ENCODE measurements at places on chromosomes 6 and 20.

DNA sequence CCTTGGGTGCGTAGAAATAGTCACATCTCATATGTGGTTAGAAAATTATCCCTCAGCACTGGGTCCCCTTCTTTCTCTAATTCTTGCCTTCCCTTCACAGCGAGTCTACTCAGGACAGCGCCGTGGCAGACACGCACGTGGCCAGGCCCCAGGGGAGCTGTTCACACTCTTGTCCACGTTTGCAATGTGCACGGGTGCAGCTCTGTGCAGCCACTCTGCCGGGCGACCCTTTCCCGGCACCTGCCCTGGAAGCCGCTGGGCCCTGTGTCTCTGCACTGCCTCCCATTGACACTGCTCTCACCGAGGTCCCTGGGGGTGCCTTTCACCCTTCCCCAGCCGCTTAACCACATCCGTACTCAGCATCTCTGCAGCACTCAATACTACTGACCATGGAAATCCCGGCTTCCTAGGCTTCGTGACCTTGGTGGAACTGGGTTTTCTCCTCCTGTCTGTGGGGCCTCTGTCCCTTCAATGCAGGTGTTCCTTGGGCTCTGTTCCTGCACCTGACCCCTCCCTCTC lies 104.9 kb downstream of the DACT2 start:
- DNase-seq: no peak

DNA sequence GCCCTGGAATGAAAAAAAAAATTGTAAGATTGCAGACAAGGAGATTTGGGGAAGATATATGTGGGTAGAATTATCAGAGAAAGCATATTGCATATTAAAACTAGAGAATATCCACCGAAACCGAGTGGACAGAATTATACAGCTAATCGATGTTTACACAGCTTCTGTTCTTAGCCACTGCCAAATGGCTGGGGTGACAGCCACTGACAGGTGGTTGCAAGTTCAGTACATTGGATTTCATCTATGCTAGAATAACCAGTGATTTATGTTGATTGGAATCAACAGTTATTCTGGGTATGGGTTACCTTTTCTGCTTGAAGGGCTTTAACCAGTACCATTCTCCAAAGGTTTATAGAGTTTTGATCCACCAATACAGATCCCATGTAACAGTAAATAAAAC lies 48.4 kb upstream of the THEMIS start:
- DNase-seq: no peak

- no peak for DNase-seq
Measured at GRCh38 chr6:16199804-16200203, 38.6 kb upstream of the GMPR start.

DNA sequence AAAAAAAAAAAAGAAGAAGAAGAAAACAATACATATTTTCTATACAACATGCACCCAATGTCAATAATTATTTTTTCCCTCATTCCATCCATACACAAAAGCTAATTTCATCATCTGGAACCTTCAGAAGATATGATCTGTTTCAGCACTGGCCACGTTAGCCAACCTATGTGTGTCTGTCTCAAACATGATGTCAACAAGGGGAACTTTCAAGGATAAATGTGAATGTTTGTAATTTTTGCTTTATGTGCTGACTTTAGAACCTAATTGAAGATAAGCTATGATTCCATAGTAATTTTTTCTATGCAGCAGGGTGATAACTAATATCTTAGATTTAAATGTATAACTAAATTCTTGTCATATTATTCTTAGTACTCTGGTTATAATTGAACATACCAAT lies 37.9 kb downstream of the IPCEF1 start:
- DNase-seq: no peak

DNA sequence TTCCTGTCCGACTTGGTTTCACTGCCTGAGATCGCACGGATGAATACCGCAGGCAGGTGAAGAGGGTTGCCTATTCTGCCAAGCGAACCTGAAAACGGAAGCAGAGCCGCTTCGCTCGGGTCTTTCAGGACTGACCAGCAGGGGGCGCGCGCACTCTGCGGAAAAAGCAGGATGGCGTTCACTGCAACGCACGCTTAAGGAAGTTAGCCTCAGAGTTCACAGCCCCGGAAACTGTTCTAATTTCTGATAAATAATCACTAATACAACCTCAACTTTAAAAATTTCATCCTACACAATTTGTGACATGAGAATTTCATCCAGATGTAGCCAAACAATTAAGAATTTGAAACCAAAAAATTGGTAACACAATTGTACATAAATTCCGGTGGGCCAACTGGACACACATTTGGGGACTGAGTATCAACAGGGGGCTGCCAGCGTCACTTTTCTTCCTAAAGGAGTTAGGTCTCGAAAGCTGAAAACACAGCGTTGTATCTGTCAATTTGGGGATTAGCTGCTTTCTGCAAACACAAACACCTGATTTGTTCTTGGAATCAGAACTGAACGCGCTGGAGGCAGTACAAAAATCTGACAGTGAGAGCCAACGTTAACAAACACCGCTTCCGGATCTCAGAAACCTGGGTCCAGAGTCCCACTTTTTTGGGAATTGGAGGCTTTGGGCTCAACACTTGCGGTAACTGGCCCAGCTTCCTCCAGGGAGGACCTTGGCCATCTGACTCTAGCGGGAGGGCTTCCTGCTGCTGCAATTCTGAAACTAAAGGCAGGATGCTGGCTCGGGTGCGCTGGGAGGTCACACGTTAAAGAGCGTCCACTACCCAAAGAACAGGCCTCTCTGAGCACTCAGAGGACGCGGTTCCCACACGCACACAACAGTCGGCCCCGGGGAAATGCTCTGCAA lies 8.8 kb downstream of the PXDC1 start:
- DNase-seq: peak; percentile 79

- no peak for DNase-seq
Measured at GRCh38 chr6:147709396-147710272, 201.1 kb downstream of the SAMD5 start.

DNA sequence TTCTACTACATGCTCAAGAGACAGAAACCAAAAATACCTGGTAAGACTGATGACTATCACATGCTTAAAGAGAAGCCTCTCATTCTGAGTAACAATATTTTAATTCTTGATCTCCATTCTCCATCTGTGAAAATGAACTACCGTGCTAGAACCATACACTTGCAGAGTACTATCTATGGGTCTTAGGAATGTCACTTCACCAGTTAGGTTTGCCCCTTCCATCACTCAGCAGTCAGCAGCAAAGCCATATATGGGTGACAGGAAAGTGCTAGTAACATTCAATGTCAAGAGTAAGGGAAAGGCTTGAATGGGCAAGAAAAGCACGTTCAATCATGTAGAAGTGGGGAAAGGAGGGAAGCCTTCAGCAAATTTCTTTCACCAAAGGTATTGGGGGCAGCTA lies 2.3 kb downstream of the DNAAF9 start:
- DNase-seq: no peak

DNA sequence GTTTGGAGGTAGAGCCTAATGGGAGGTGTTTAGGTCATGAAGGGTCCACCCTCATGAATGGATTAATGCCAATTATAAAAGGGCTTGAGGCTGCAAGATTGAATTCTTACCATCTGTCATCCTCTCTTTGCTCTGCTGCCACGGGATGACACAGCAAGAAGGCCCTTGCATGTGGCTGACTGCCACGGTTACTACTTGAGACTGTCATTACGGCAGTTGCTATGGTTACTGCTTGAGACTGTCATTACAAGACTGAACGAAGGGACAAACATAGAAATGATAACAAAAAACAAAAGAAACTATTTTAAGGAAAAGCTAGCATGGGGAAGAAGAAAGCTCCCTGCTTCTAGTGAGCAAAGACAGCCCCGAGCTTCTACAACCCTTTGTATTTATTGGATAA lies 715.0 kb downstream of the TFAP2A start:
- DNase-seq: no peak

- no peak for DNase-seq
Measured at GRCh38 chr6:125219361-125219895, 65.9 kb downstream of the TPD52L1 start.

DNA sequence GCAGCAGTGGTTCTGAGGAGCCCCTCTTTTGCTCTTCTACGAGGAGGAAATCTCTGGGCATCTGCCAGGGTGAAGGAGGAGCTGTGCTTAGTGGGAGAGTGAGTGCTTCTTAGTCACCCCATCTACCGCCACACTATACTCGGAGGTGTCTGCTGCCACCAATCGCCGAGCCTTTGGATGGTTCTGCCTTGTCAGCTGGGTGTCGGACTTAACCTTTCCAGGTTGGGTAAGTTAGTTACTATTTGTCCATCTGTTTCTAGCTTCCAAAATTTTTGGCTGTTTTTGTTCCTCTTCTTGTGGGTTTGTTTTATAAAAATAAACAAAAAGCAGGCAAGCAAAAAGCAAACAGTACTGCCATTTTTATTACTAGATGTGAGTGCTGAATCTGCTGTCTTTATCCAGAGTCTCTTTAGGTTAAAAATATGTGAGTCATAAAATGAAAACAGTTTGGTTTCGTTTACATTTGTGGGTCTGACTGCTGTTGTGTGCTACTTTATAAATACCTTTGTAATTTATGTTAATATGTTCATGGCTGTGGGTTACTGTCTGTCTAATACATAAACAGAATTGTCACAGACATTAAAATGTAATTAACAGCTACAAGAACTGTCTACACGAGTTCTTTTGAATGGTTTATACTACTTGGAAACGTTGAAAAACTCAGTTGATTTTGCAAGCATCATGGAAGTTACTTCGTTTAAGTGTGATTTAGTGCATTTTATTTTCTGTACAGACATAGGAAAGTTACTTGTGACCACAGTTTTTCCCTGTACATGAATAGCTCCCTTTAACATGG lies 89.2 kb downstream of the ARID1B start:
- no peak for DNase-seq

GRCh38 chr20:34047917-34048316 lies 54.2 kb downstream of the RALY start:
- DNase-seq: no peak

DNA sequence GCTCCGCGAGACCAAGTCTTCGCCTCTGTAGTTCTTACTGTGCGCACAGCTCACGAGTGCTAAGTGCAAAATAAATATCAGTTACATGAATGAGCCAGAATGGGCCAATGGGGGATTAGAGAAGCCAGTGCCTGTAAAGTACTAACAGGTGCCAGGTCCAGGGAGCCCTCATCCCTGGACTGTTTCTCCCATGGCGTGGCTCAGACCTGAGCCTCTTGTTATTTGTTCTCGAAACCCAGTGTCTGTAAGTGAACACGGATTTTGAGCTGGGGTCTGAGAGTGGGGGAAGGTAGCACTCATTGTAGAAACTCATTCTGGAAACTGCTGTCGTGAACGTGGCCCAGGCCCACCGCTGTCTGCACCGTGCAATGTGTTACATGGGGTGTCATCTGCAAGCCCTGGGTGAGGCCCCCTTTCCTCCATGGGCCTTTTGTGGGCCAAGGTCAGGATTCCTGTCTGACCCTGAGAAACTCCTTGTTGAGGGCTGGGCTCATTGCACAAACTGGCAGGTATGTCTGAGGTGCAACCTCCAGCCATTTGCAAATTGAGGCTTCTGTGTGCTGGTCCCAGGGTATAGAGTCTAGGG lies 154.7 kb downstream of the SYCP2 start:
- no peak for DNase-seq

GRCh38 chr6:65569505-65569904 lies 137.5 kb downstream of the EYS start:
- DNase-seq: no peak

DNA sequence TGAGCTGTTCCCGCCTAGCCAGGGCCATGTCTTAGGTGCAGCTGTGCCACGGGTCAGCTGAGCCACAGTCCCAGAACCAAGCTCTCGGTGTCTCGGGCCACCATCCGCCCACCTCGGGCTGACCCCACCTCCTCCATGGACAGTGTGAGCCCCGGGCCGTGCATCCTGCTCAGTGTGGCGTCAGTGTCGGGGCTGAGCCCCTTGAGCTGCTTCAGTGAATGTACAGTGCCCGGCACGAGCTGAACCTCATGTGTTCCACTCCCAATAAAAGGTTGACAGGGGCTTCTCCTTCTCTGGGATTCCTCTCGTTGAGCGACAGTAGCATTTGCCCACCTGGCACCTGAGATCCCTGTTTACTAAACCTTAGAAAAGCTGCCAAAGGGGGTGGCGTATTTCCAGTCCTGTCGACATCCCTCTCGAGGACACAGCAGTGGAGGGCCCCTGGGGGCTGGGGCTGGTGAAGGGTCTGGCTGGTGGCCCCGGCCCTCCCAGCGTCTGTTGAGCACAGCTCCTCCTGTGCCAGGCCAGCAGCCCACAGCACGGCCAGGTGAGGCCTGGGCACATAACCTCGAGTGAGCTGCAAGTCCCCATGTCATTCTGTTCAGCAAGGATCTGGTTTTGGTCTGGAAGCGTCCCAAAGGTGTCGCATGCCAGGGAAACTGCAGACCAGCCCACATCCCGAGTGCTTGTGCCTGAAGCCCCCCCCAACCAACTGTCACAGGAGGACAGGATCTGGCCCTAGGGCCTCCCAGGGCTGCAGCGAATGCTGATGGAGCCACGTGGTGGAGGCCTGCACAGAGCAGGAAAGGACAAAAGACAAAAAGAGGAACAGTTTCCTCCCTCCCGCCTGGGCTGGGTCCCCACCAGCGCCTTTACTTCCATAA lies 21.2 kb upstream of the PYGB start:
- no peak for DNase-seq

- no peak for DNase-seq
Measured at GRCh38 chr20:54097236-54097529, 26.8 kb upstream of the BCAS1 start.

- no peak for DNase-seq
Measured at GRCh38 chr6:130409418-130410100, 43.7 kb downstream of the TMEM200A start.

DNA sequence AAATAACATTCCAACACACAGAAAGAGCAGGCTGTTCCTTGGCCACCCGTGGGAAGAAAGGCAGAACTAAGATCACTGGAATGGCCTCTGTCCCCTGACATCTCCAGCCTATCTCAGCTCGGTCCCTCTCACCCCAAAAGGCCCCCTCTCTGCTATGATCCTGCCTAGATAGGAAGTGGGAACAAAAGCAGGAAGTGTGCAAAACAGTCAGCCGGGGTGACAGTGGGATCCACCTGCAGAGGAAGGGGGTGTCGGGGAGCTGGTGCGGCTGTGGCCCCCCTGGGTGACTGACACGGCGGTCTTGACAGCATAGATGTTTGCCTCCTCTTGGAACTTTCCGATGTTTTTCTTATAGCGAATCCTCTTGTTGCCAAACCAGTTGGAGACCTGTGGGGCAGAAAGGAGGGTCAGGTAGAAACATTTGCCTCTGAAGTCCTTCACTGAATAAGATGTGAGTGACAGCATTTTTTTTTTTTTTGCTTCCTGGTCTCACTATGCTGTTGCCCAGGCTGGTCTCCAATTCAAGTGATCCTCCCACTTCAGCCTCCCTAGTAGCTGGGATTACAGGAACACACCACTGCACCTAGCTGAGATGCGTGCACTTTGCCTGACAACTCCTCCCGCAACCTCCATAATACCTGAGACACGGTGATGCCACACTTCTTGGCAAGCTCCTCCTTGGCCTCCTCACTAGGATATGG lies 2.8 kb downstream of the PBX2 start:
- no peak for DNase-seq
